Activated naive CD4-positive, alpha-beta T cell treated with Interleukin-2 at 50 U/mL for 16 hours (primary cell): ENCODE measurements at places on chromosomes 4 and X.

DNA sequence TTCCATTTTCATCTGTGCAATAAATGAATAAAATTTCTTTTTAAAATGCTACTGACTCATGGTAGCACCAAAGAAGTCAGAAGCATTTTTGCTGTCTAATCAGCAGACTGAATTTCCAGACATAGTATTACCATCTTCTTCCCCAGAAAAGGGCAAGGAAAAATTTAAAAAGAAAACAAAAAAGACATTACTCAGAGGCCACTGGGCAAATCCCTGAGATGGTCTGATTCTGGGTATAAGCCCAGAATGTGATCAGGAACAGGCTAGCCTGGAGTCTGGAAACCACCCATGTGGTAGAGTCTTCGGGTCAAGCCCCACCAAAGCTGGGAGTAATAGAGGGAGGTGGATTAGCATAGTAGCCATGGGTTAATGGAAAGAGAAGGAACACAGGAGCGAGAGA, 342.8 kb downstream of the FBXW7 start:
- DNase-seq, result no peak

GRCh38 chr4:138677748-138678147, 337.8 kb upstream of the NOCT start:
- DNase-seq, result no peak

- DNase-seq, result no peak
These were observed 47.0 kb downstream of the ASIC5 start for GRCh38 chr4:155819066-155819465.

GRCh38 chr4:175891851-175892250, 79.8 kb upstream of the GPM6A start:
- no peak for DNase-seq

- DNase-seq, result no peak
These were observed 31.1 kb downstream of the CEP44 start for GRCh38 chr4:174314770-174315169.

GRCh38 chrX:13275031-13275430, 44.8 kb downstream of the ATXN3L start:
- DNase-seq, result no peak

DNA sequence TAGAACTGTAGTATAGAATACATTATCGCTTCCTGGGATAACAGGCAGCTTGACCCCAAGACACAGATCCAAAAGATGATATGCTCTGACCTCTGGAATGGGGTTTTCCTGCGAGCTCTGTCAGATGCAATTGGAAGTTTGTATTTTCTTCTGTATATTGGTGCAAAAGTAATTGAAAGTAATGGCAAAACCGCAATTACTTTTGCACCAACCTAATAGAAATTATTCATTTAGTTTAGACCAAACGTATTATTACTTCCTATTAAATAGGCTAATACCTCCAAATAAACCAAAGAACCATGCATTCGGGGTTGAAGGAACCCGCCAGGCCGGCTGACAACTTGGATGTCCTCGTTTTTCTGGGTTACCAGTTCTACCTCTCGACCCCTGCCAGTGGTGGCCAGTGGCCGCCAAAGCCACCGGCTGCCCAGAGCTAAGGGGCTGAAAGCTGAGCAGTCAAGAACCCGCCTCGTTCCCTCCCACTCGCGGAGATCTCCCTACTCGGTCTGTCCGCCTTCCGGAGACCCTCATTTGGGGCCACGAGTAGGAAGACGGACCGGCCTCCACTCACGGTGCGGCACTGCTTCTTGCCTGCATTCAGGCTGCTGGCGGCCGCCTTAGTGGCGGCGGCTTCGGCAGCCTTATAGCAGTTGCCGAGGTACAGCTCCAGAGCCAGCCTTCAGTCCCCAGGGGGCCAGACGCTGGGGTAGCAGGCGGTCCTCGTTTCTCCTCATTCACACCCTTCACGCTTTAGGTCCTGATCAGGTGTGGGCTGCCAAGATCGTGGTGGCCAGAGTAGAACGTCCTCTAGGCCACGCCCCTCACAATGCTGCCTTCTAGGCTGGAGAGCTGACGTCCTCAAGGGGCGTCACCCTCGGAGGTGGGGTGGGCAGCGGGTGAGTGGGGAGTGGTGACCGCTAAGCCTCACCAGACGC, 121.9 kb downstream of the RBMX2 start:
- DNase-seq, result no peak

- no peak for DNase-seq
These were observed 860.9 kb upstream of the LCORL start for GRCh38 chr4:18882468-18882867.

DNA sequence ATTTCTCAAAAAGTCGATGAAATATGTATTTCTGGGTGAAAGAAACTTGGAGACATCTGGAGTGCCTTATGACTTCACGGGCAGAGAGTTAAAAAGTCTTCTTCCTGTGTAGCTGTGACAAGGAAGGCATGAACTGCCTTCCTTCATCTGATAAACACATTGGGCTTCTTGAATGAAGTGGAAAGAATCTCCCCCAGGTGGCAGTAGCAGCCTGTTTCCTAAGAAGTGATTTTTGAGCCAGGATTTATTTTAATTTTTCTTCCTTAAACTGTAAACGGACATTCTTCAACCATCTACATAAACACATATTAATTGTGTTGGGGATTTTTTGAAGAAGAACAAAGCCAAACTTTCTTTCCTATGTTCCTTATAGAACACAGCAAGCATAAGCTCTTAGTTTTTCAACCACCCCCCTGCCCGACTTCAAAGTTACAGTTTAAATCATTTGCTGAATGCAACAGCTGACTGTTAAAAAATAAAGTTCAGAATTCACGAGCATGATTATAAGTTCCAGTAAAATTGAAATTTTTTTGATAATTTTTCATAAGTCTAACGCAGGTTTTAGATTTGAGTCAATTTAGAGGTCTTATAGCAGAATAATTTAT, 980 bp upstream of the GIMD1 start:
- DNase-seq, result no peak

GRCh38 chr4:74262522-74262921, 45.7 kb upstream of the EPGN start:
- DNase-seq, result no peak

GRCh38 chr4:2292646-2293108, 30.8 kb upstream of the MXD4 start:
- no peak for DNase-seq

DNA sequence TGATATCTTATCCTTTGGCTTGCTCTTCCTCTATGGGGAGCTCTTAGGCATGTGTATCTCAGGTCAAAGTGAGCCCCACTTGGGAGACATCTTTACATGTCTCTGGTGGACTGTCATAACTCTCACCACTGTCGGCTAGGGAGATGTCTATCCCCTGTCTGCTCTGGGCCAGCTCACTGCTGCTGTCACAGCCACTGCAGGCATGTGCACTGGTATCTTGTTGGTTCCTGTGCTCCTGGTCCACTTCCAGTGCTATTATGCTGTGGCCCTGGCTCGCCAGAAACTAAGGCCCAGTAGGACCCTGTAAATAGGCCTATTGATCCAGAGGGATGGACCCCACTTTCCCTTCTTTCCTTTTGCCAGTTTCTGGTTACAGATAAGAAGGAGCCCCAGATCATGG, 56.6 kb upstream of the LAS1L start:
- no peak for DNase-seq

DNA sequence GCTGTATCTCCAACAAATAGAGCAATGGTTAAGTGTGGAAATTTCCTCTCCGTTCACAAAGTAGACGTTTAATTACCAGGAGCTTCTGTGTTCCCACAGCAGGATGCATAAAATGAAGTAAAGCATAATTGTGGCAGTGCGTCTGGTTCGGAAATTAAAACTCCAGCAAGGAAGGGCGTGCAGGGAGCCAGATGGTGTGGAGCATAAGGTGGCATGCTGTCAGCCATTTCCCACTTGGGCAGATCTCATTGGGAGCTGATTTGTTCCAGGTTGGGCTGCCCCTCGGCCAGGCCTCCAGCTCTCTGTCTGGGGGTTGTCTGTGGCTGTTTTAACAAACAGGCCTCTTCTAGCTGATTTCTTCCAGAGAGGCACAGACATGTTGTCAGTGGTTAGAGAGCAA, 182.1 kb upstream of the CLNK start:
- no peak for DNase-seq

DNA sequence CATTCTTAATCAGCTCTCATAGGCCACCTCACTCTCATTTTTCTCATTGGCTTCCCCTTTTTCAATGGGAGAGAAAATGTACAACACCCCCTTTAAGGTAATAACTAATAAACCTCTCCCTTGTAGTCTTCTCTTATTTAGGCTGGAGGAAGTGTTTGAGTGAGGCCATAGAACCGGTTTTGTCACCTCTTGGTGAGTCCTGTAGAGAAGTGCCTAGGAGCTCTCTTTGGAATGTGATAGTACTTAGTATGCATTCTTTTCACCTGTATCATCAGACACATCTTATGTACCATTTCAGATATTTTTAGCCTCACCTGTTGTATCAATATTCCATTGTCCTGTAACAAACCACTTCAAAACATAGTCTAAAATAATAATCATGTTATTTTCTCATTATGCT, 3.5 kb upstream of the TAB3 start:
- no peak for DNase-seq

DNA sequence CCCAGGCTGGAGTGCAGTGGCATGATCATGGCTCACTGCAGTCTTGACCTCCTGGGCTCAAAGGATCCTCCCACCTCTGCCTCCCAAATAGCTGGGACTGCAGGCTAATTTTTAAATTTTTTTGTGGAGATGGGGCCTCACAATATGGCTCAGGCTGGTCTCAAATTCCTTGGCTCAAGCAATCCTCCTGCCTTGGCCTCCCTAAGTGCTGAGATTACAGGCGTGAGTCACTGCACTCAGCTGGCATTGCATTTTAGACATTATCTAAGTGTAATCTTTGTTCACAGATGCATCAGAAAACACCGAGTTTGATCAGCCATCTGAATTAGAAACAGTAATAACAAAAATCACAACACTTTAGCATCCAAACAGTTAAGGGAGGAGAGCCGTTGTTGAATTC, 53.4 kb upstream of the CBR4 start:
- no peak for DNase-seq

DNA sequence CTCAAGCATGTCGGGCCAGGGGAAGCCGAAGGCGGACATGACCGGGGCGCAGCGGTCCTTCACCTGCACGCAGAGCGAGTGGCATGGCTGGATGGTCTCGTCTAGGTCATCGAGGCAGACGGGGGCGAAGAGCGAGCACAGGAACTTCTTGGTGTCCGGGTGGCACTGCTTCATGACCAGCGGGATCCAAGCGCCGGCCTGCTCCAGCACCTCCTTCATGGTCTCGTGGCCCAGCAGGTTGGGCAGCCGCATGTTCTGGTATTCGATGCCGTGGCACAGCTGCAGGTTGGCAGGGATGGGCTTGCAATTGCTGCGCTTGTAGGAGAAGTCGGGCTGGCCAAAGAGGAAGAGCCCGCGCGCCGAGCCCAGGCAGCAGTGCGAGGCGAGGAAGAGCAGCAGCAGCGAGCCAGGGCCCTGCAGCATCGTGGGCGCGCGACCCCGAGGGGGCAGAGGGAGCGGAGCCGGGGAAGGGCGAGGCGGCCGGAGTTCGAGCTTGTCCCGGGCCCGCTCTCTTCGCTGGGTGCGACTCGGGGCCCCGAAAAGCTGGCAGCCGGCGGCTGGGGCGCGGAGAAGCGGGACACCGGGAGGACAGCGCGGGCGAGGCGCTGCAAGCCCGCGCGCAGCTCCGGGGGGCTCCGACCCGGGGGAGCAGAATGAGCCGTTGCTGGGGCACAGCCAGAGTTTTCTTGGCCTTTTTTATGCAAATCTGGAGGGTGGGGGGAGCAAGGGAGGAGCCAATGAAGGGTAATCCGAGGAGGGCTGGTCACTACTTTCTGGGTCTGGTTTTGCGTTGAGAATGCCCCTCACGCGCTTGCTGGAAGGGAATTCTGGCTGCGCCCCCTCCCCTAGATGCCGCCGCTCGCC, at the start of gene SFRP2:
SFRP2 (minus strand) TSS at position 671 of the 864 bp plus-strand sequence; CDS start at position 423, 248 bp downstream.
- DNase-seq, result no peak

DNA sequence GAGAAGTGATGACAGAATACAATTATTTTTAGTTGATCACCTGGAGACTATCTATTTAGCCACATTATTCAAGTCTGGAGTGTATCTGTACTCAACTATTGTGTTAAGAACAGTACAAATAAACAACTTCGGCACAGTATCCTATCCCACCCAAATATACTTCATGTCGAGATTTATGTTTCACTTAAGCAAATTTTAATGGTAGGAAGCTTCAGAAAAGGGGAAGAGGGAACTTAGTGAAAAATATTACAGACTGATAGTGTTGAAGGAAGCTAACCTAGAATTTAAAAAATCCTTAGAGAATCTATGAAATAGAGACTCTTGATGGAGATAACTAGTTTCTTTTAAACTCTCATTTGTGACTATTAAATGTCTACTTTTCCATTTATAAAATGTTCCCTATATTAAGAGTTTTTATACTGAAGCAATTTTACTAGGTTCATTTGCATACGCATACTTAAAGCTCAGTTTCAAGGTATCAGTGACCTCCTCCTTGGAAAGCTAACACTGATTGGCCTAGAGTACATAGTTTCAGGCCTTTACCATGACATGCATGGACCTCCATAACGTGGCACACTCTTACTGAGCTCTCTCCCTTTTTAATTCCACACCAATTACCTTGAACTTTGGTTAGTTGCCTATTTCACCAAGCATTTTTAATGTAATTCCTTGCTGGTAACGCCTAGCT, 197.7 kb downstream of the CAMK2D start:
- DNase-seq, result no peak
